ENCODE measurements at places on chromosomes 16 and 17.
A peak's percentile ranks its signal among the peaks of the same experiment; 100 is the strongest.

DNA sequence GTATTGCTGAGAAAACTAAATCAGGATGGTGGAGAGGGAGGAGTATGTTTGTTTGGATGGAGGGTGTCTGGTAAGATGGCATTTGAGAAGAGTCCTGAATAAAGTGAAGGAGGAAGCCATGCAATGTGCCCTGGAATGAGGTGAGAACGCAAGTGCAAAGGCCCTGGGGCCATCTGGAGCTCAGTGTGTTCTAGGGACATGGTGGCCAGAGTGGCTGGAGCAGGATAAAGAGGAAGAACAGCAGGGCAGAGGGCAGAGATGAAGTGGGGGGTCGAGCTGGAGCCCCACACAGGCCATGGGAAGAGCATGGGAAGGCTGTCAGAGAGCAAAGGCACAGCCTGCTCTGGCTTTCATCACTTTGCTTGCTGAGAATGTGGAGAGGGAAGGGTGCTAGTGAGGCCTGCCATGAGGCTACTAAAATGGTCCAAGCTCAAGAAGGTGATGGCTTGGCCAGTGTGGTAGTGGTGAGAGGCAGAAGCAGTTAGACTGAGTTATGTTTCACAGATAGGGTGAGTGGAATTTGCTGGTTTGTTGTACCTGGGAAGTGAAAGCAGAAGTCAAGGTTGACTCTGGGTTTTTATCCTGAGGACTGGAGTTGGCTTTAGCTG lies 234.1 kb downstream of the FOXL1 start:
- H3K27ac ChIP-seq: no peak overlapping the region
- H3K4me1 ChIP-seq: no peaks in the 10 kb centered on the region
- H3K36me3 ChIP-seq: no peaks in the 10 kb centered on the region
- H3K4me3 ChIP-seq: no peak overlapping the region

DNA sequence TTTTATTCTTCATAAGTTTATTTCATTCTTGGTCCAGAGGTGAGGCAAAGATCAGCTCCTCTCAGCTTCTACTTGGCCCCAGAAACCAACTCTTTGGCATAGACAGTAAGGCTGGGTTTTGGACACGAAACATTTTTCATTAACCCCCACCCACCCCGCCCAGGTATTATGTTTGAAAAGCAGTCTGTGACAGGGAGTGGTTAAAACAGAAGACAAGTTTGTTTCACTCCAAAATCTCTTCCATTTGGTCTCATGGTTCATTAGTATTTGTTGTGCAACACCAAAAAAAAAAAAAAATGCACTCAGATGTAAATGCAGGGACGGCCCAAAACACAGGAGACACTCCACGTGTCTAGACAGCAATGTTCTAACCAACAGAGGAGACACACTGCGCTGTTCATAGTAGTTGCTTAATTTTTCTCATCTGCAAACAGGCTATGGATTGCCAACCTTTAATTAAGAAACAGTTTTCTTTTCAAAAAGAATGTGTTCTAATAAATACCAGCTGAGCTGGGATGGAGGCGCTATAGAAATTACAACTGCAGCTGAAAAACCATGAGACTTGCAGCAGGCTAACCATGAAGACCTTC lies 39.8 kb upstream of the MMP2 start:
- DNase-seq: no peak
- no peak overlapping the region for H3K27ac ChIP-seq
- H3K4me1 ChIP-seq: peaks cover 18% of the 10 kb centered on the region

DNA sequence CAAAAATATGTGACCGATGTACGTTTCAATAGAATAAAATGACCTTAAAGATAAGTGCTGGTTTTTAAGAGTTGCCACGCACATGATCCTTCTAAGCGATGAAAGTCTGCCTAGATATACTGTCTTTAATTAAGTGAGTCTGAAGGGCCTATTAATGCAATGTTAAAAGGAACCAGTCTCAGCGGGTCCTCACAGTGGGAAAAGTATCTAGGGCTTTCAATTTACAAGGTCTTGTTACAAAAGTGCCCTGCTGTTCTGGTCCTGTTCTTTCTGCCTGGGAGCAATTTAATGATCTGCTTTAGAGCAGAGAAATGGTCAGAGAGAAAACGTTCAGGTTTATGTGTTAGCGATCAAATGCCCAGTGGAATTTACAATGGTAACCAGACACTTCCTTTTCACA lies 864.0 kb downstream of the KCNJ2 start:
- H3K27me3 ChIP-seq: no peaks in the 10 kb centered on the region
- no peaks in the 10 kb centered on the region for H3K4me1 ChIP-seq
- H3K36me3 ChIP-seq: no peaks in the 10 kb centered on the region
- no peak overlapping the region for H3K4me3 ChIP-seq
- H3K27ac ChIP-seq: no peak overlapping the region
- no peak for DNase-seq

DNA sequence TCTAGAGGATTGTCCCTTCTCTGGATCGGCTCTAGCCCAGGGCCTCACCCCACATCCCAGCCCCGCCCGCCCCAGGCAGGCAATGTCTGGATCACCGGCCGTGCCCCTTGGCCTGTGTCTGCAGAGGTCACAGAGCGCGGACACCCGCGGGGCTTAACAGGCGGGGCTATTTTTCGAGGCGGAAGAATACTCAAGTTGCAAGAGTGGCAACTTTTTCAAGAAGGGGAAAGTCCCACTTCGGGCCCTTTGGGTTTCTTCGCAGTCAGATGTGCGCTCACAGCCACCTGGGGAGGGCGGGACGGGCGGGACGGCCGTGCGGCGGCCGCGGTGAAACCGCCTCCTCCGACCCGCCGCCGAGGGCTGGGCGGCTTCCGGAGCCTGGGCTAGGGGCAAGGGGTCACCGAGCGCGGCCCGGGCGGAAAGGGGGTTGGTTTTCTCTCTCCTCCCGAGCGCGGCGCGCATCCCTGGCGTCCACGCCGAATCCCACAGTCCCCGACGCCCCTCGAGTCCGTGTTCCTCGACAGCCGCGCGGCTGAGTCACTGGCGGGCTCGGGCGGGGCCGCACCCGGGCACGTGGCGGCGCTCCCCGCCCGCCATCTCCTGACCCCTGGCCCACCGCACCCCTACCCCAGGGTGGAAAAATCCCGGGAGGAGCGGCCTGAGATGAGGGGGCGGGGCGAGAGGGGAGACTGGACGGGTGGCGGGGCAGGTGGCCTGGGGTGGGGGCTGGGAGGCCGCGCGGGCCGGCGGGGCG lies 1.2 kb upstream of the PFN1 start:
- DNase-seq: peak; percentile 86
- peak overlapping the region; percentile 98 for H3K4me3 ChIP-seq
- peaks cover 42% of the 10 kb centered on the region for H3K4me1 ChIP-seq
- H3K36me3 ChIP-seq: peaks cover 18% of the 10 kb centered on the region
- H3K27me3 ChIP-seq: no peaks in the 10 kb centered on the region

GRCh38 chr17:82118815-82119380 lies 20.9 kb upstream of the FASN start:
- H3K27me3 ChIP-seq: no peaks in the 10 kb centered on the region
- peaks cover 25% of the 10 kb centered on the region for H3K4me1 ChIP-seq
- no peak overlapping the region for H3K4me3 ChIP-seq
- no peak for DNase-seq
- no peak overlapping the region for H3K27ac ChIP-seq

DNA sequence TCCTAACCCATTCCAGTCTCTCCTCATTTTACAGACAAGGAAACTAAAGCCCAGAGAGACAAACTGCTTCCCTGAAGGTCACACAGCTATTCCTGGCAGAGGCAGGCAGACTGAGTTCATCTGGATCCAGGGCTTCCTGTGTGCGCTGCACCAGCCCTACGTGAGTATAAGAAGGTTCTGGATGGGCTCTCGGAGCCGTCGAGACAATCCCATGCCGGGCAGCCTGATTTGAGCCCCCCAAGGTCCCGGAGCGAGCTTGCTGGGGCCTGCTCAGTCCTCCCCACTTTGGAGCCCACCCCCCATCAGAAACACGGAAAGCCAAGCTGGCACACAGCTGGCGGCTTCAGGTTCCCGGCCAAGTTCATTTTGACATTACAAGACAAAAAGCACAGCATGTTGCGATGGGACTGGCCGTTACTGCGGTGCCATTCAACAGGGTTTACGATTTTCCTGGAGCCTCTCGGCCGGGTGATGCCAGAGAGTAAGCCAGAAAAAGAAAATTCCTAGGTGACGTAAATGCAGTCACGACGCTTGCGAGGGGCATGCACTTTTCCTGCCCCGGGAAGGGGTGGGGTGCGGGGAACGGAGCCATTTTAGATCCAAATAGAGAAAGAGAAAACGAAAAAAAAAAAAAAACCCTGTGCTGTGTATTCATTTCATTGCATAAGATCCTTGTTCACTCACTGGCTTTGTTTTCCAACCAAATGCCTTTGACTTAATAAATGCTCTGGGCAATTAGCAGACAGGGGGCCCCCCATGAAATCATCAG lies 167.1 kb upstream of the FOXF1 start:
- no peak overlapping the region for H3K4me3 ChIP-seq
- no peaks in the 10 kb centered on the region for H3K36me3 ChIP-seq
- peaks cover 47% of the 10 kb centered on the region for H3K27me3 ChIP-seq
- H3K27ac ChIP-seq: no peak overlapping the region
- DNase-seq: no peak

- peaks cover 36% of the 10 kb centered on the region for H3K4me1 ChIP-seq
- DNase-seq: no peak
- H3K27ac ChIP-seq: peak overlapping the region; percentile 95
Observed at GRCh38 chr16:2687531-2688308, 5.4 kb downstream of the KCTD5 start.

DNA sequence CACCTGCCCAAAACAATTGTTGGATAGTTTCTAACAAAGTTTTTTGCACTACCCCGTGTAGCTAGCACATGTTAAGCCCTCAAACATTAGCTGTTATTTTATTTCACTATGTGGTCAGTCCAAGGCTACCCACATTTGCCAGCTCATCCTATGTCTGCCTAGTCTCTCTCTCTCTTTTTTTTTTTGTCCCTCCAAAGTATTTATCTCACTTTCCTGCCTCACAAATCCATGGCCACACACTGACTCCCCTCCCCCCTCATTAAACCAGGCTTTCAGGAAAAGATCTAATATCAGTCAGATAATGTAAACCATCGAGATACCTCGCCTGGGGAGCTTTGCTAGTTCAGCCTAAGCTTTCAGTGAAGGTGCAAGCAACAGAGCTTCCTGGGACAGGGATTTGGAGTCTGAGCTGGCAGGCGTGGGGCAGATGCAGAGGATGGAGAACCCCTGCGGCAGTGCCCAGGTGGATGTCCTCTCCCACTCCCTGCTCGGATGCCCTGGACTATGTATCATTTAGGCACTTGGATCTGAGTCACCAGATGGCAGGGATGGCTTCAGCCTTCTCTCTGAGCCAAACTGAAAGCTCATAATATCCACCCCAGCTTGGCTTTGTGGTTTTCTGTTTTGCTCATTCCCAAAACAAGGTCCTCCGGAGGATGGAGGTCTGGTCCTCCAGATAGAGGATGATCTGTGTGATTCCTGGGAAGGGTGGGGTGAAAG lies 73.7 kb upstream of the FOXF1 start:
- H3K36me3 ChIP-seq: no peaks in the 10 kb centered on the region
- no peaks in the 10 kb centered on the region for H3K4me1 ChIP-seq
- no peak for DNase-seq
- no peak overlapping the region for H3K27ac ChIP-seq
- no peaks in the 10 kb centered on the region for H3K27me3 ChIP-seq

DNA sequence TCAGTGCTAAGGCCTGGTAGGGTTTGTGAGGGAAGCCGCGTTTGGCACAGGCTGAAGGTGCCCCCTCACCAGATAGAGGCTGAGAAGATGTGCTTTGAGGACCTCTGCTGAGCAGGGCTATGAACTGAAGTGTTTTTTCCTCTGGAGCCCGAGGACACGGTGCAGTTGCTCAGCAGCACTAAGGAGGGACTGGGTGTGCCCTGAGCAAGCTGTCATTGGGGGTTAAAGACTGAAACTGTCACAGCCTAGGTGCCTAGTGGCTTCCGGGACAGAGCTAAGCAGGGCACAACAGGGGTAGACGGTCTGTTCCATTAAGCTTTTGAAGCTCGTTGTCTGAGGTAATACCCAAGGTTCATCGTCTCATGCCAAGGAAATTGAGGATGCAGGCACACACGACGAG lies 24.8 kb upstream of the ASGR2 start:
- H3K27me3 ChIP-seq: no peaks in the 10 kb centered on the region
- no peak for DNase-seq
- no peak overlapping the region for H3K27ac ChIP-seq
- H3K36me3 ChIP-seq: no peaks in the 10 kb centered on the region
- H3K4me1 ChIP-seq: no peaks in the 10 kb centered on the region

- peaks cover 5% of the 10 kb centered on the region for H3K27me3 ChIP-seq
- DNase-seq: no peak
- H3K36me3 ChIP-seq: peaks cover 9% of the 10 kb centered on the region
- H3K4me1 ChIP-seq: peaks cover 17% of the 10 kb centered on the region
Observed at GRCh38 chr17:2060385-2060658, 5.4 kb downstream of the HIC1 start.

- H3K27ac ChIP-seq: peak overlapping the region; percentile 99
- H3K4me3 ChIP-seq: peak overlapping the region; percentile 90
- peak; percentile 36 for DNase-seq
- peaks cover 17% of the 10 kb centered on the region for H3K36me3 ChIP-seq
Observed at GRCh38 chr17:75181608-75182318, 996 bp downstream of the SUMO2 start.

DNA sequence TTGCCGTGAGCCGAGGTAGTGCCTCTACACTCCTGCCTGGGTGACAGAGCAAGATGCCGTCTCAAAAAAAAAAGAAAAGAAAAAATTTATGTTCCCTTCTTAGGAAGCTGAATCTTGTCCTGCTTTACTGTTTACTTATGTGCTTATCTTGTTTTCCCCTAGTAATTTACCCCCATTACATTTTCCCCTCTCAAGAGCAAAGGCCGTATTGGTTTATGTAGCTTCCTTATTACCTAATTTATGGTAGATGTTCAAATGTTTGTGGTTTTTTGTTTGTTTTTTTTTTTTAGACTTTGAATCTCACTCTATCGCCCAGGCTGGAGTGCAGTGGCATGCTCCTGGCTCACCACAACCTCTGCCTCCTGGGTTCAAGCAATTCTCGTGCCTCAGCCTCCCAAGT lies 10.3 kb upstream of the SLC52A1 start:
- peaks cover 47% of the 10 kb centered on the region for H3K4me1 ChIP-seq
- peak overlapping the region; percentile 54 for H3K4me3 ChIP-seq
- H3K27ac ChIP-seq: no peak overlapping the region
- no peak for DNase-seq

DNA sequence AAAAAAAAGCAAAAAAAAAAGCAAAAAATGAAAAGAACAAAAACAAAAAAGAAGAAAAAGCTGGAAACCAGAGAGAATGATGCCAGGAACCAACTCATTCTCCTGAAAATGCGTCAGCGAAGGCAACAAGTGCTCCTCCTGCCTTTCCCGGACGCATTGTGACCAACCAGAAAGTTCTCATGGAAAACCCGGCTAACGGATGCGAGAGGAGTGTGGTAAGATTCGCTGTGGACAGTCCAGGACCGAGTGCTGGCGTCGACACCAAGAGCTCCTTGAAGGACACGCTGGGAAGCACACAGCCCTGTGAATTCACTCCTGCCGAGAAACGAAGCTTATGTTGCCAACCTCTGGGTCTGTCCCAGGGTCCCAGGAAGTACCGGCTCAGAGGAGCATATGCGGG lies 43.4 kb downstream of the METRNL start:
- peaks cover 2% of the 10 kb centered on the region for H3K36me3 ChIP-seq
- H3K4me3 ChIP-seq: peak overlapping the region; percentile 20
- H3K27me3 ChIP-seq: peaks cover 60% of the 10 kb centered on the region
- peaks cover 47% of the 10 kb centered on the region for H3K4me1 ChIP-seq

Measured in activated T-cell treated with anti-CD3 and anti-CD28 coated beads, Interleukin-2, amount 50 U/mL, for 72 hours (primary cell).